ENCODE measurements at places on chromosomes 4 and X.

DNA sequence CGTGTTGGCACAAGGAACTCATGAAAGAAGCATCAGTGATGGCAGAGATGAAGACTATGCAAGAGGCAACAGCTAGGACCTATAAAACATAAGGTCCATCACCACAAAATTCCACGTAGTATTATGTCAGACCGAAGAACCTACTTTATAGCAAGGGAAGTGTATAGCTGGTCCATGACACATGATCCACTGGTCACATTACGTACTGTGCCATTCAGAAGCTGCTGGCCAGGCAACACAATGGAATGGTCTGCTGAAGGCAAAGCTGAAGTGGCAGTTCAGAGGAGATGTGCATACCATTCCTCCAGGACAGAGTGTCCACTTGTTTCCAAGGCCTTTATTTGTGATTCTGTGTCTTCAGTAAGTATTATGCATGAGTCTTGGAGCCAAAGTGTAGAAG is 215.5 kb upstream of the UGT8 start:
- DNase-seq: no peak

GRCh38 chr4:57182132-57182874 is 72.1 kb upstream of the IGFBP7 start:
- no peak for DNase-seq

DNA sequence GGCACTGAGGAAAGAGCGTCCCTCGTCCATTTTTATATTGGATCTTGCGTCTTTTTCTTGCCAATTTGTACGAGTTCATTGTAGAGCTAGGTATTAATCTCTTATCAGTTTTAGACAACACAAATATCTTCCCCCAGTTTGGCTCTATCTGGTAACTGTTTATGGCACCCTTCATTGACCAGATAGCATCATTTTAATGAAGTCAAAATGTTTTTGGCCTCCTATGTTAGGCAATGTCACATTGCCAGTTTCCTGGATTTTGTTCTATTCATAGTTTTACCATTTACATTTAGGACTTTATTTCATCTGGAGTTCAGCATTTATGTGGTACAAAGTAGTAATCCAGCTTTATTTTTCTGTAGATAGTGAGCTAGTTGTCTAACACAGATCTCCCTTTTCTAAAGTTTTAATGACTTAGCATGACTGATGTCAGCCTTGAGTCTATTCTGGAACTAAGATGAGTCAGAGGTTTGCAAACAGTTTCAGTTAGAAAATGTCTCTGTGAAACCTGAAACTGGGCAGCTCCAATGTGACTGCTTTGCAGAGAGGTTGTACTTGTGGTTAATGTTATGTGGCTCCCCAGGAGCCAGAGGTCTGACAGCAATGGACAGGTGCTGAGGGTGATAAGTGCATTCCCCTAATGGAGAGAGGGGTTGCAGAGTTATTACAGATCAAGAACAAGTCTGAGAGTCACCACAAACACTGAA is 5.3 kb upstream of the STBD1 start:
- no peak for DNase-seq

DNA sequence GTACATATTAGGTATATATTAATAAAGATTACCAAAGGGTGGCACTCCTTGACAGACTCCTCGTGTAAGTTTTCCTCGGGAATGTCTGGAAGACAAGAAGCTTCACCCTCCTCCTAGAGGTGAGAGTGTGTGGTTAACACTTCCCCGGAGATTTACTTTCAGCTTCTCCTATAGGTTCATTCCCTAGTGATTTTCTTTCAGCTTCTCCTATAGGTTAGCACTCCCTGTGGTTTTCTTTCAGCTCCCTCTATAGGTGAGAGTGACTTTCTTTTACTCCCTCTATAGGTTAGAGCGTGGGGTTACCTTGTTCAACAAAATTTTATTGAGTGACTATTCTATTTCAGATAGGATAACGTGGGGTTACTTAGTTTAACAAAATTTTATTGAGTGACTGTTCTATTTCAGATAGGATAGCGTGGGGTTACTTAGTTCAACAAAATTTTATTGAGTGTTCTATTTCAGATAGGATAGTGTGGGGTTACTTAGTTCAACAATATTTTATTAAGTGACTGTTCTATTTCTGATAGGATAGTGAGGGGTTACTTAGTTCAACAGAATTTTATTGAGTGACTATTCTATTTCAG is 106.0 kb upstream of the PLAC1 start:
- DNase-seq: no peak

- DNase-seq: no peak
Observed at GRCh38 chrX:39809331-39809730, 288.4 kb downstream of the BCOR start.

GRCh38 chr4:61318431-61318830 is 118.3 kb downstream of the ADGRL3 start:
- no peak for DNase-seq

DNA sequence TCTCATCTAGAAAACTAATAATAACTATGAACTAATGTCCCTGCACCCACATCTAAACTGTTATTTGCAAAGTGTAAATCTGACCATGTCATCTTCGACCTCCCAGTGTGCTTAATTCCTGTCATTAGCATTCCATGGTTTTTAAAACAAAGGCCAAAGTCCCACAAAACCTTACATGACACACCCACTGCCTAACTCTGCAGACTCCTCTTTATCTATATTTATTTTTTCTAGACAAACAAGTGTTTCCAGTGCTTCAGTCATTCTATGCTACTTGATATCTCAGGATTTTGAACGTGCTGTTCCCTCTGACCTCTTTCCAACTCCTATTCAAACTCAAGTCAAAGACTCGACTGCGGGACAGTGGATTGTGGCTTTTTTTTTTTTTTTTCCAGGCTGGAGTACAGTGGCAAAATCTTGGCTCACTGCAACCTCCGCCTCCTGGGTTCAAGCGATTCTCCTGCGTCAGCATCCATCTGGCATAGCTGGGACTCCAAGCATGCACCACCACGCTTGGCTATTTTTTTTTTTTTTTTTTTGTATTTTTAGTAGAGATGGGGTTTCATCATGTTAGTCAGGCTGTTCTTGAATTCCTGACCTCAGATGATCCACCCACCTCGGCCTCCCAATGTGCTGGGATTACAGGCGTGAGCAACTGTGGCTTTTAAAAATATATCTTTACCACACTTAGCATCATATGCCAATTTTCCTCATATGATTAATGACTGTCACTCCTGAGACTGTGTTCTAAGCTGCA is 1511.0 kb downstream of the ARAP2 start:
- DNase-seq: no peak

GRCh38 chrX:50704360-50704759 is 109.6 kb downstream of the SHROOM4 start:
- no peak for DNase-seq

DNA sequence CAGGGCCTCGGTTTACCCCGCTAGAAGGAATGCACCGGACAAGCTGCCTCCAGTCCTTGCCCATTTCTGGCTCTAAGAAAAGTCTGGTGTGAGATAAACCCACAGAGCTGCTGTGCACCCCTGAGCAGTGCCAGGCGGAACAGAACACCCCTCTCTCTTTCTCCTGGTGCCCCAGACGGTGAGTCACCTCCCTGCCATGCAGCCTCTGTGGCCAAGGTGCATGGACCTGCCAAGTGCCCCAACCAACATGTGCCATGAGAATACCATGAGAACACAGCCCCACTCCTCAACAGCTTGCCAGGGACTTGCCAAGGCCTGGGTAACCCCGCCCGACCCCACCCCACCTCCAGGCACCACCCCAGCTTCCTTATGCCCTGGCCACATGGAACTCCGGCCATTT is 47.7 kb upstream of the MAN2B2 start:
- DNase-seq: no peak

GRCh38 chr4:100834616-100835015 is 316.8 kb upstream of the EMCN start:
- DNase-seq: no peak

GRCh38 chr4:163967710-163968109 is 473.2 kb downstream of the TMA16 start:
- no peak for DNase-seq

GRCh38 chr4:16492872-16493271 is 266.6 kb upstream of the TAPT1 start:
- no peak for DNase-seq

DNA sequence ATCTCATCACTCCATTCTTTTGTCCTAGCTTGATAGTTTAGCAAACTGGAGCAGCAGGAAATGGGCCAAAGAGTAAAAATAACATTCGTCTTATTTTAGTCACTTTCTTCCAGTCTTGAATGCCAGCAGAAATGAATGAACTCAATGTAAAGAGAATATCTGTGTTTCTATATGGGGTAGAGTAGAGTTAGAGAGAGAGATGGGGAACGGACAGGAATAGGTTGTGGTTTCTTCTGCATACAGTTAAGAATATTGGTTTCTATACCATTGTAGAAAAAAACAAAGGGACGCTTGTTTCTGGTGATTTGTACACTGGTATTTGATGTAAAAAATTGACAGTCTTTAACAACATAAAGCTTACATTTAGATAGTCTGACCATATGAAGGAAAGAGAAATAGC is 8.9 kb downstream of the GPR174 start:
- no peak for DNase-seq

Measured in stimulated activated CD4-positive, alpha-beta T cell treated with anti-CD3 and anti-CD28 coated beads, Interleukin-12 subunit alpha, Interleukin-12 subunit beta, amount 100 ng/mL, for 4 hours (primary cell).